Mucosa of descending colon (tissue), 3 donors: ENCODE measurements at places on chromosomes 3 and 15. TPM values are rescaled to one million over a fixed set of nuclear protein-coding genes. Genes with fewer than 3 reads are reported as not detected.

Gene ITGA11
- total RNA-seq: 2.1 TPM

Gene FETUB
- total RNA-seq: not detected

Gene IGF1R
- total RNA-seq: 47.7 TPM

Gene COL8A1
- 3.8 TPM for total RNA-seq

Gene CPEB1
- total RNA-seq: 11.8 TPM

Gene SI
- 29.5 TPM for total RNA-seq

Gene KBTBD12
- total RNA-seq: 3.1 TPM

Gene OR5K2
- total RNA-seq: not detected

Gene AMOTL2
- total RNA-seq: 21.2 TPM

Gene CKMT1B
- 105 TPM for total RNA-seq

Gene MUC20
- 29.5 TPM for total RNA-seq

- no peak for DNase-seq
Measured at GRCh38 chr3:52323526-52324295, 7.6 kb downstream of the DNAH1 start.

- DNase-seq: no peak
Measured at GRCh38 chr15:77527164-77527778, 105.4 kb downstream of the LINGO1 start.

- no peak for DNase-seq
Measured at GRCh38 chr3:32113566-32113965, 7.1 kb downstream of the GPD1L start.

DNA sequence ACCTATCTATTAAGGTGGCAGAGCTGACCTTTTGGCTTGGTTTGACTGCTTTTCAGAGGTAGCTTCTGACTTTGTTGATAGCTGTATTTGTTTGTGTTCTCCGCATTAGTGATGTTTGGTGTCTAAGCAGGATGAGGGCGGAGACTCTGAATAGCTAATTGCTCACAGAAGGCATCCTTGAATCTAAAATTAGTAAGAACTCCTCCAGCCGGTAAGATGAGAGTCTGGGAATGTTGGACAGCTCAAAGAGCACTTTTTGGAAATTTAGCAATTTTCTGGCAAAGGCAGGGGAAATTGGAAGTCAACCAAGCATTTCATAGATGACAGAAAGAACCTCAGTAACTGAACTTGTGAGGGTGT, 174.1 kb downstream of the KLHL25 start:
- no peak for DNase-seq

GRCh38 chr3:49602049-49602554, 47.8 kb downstream of the BSN start:
- no peak for DNase-seq

- DNase-seq: no peak
Measured at GRCh38 chr3:115693868-115694267, 70.6 kb downstream of the GAP43 start.

GRCh38 chr15:33808720-33809457, 159.4 kb upstream of the CHRM5 start:
- no peak for DNase-seq

DNA sequence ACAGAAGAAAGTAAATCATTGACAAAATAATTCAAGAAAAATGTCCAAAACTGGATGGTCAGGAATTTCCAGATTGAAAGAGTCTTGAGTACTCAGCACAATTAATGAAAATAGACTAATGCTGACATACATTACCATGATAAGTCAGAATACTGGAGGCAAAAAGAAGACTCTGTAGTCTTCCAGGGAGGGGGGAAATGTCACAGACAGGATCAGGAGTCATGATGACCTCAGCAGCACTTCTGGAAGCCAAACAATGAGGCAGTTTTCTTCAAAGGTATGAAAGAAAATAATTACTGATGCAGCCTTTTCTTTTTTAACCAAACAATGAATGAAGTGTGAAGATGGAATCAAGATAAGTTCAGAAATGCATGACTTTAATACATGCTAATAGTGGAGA, 30.1 kb upstream of the SLC22A13 start:
- no peak for DNase-seq

DNA sequence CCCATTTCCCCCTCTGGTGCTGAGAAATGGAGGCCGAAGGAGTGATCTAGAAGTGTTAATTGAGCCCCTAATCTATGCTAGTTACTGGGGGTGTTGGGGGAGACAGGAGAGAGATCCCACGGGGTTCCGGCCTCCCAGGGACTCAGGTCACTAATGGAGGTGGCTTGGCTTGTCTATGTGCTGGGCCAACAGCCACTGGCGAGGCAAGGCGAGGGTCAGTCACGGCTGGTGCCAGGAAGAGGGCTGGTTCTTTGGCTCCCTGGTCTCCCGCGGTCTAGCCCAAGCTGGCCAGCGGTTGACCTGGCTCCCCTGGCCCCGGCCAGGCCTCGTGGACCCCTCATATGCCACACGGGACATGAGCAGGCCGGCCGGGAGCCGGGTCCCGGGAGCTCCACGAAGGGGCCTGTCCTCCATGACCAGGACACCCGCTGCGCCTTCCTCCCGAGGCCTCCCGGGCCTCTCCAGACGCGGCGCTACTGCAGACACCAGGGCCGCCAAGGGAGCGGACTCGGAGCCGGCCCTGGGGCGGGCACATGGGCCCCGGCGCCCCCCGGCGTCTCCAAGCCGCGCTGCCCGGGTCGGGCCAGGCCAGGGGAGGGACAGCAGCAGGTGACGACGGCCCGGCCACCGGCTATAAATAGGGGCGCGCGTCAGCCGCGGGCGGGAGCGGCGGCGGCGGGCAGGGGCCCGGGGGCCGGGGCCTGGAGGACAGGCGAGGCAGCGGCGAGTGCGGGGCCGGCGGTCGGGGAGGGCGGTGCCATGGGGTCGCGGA, at the start of gene ALPK3:
Gene ALPK3, plus strand, starts transcription at position 663 of the 772 bp plus-strand sequence. Its CDS starts 97 bp downstream, at position 760.
- DNase-seq: peak; percentile 11

DNA sequence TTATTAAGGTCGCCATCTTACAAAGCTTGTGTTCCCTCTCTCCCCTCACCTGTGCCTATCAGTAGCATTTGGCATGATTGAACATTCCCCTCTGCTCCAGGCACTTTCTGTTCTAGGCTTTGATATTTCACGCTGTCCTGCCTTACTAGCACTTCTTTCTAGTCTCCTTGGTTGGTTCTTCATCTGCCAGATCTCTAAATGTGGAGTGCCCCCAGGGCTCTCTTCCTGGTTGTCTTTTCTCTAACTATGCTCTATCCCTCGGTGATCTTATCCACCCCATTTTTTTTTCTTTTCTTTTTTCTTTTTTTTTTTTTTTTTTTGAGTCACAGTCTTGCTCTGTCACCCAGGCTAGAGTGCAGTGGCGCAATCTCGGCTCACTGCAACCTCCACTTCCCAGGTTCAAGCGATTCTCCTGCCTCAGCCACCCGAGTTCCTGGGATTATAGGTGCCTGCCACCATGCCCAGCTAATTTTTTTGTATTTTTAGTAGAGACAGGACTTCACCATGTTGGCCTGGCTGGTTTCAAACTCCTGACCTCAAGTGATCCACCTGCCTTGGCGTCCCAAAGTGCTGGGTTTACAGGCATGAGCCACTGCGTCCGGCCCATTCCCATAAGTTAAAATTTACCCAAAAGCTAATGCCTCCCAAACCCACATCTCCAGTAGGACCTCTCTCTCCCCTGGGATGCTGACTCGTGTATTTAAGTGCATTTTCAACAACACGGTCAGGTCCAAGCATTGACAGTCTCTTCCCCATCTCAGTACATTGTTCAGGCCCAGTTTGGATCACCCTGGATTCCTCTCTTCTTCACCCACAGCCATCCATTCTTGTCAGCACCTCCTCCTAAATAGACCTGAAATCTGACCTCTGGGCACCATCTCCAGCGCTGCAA, 5.2 kb downstream of the NUSAP1 start:
- DNase-seq: no peak
